ENCODE measurements at places on chromosomes 4 and X.

- no peak for DNase-seq
These were observed 70.3 kb downstream of the ACOX3 start for GRCh38 chr4:8370106-8370787.

DNA sequence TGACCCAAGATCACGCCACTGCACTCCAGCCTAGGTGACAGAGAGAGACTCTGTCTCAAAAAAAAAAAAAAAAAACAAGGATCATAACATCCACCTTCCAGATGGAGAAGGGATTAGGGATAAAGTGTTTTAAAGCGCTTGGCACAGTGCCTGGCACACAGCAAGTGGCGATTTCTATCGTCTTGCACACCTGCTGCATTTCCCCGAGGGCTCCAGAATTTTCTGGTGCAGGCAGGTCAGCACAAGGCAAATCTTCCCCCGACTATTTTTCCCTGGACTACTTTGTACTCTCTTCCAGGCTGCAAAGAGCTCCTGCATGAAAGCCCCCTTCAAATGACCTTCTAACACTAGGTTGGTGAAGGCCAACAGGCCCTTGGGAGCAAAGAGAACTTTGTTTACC, 57.3 kb downstream of the APBB2 start:
- DNase-seq, result no peak

DNA sequence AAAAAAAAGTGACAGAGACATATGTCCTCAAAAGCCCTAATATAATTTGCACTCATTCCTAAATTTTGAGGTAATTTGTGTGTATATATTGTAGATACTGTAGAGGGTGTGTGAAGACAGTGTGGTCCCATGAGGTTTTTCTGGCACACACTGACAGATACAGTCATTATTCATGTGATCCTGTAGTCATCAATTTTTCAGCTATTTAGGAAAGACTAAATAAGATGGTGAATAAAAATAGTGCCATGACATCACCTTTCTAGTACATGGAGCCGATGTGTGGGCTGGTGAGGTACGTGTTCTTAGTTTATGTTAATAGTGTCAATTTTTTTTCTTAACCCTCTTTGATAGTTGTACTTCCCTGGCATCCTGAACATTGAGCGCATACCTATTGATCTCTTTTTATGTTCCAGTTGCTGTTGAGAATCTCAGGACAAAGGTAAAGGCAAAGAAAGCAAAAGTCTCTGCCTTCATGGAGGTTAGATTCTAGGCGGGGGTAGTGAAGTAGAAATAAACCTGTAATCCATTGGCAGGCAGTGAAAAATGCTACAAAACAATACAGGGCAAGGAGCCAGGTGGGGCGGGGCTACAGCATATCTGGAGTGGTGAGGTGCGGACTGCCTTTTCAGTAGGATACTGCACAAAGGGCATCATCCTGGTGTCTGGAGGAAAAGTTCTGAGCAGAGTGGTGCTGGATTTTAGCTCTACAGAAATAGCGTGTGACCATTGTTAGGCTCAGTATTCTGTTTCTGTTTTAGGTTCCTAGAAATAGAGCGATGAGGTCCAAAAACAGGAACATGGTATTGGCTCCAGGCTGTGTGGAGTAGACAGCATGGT, 93.8 kb downstream of the ARHGAP10 start:
- no peak for DNase-seq

DNA sequence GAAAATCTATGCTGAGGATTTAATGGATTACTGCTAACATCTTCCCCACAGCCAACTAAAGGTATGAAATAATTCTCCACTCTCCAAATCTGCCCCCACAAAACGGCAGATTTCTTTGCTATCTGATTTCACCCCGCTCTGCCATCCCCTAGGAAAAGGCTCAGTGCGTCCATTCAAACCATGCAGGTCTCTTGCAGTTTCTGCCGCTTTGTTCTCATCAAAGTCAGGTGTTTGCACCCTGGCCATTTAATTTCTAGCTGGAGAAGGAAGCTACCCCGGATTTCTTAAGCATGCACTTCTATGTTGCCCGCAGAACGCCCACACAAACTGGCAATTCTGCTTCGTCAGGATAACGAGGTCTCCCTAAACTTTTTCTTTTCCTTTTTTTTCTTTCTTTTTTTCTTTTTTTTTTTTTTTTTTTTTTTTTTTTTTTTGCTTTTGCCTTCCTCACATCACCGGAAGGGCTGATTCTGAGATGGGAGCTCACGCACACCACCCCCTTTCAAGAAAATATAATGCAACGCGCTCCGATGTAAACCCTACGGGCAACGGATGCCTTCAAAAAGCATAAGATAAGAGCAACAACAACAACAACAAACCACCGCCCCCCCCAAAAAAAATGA, 3.3 kb downstream of the NLGN4X start:
- DNase-seq, result no peak

- DNase-seq, result no peak
These were observed 45.5 kb upstream of the PROM1 start for GRCh38 chr4:16129336-16129735.

- no peak for DNase-seq
These were observed 829.1 kb downstream of the PCDH7 start for GRCh38 chr4:31549256-31549655.

- DNase-seq, result no peak
These were observed 18.2 kb downstream of the GPRASP1 start for GRCh38 chrX:102669526-102669925.

GRCh38 chr4:140648716-140649308, 80.1 kb upstream of the UCP1 start:
- DNase-seq, result no peak

GRCh38 chr4:909821-910220, 22.3 kb downstream of the GAK start:
- DNase-seq, result no peak

DNA sequence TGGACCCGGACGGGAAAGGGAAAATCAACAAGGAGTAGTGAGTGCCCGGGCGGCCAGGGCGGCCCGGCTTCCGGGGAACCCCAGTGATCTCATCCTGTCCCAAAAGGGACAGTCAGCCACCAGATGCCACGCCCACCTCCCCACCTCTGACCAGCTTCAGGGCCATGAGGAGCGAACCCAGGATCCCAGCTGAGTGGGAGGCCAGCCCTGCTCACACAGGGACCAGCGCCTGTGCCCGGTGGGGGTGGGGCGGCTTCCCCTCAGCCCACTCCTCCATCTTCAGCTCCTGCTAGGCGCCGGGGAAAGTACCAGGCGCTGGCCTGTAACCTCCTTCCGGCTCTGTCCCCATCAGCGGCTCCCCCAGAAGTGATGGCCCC, 6.2 kb downstream of the MYL5 start:
- no peak for DNase-seq

DNA sequence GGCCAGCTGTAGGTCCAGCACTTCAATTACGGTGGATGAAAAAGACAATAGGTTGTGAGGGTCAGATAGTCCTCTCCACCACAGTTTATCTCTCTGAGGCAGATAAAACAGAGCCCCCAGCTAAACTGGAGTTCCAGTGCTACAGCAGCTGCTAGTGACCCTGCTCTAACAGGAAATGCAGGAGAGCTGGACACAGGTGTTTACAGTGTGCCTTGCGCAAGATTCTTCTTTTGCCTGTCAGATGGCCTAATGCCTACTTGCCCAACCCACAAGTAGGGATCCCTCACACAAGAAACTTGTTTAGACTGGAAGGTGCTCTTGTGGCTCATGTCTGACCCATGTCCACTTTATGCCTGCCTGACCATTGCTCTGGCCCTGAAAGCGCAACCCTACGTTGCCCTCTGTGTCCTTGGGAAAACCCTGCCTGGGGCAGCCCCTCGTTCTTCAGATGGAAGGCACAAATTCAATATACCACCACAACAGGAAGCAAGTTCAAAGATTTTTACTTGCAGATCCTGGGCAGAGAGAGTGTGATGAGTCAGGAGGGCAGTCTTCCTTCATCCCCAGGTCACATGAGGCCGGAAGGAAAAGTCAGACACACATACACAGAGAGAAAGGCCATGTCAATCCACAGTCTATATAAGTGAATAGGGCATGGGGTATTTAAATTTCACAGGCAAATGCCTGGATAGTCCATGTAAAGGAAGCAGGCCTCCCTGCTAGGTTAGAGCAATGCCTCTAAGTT, 105.1 kb upstream of the ADGRL3 start:
- DNase-seq, result no peak

- DNase-seq, result no peak
These were observed 181.4 kb downstream of the AMELX start for GRCh38 chrX:11474576-11474975.

Data from stimulated activated CD4-positive, alpha-beta T cell treated with anti-CD3 and anti-CD28 coated beads, Interleukin-12 subunit alpha, Interleukin-12 subunit beta, amount 100 ng/mL, for 24 hours (primary cell).